ENCODE measurements at places on chromosomes 1 and 21. TPM values are rescaled to one million over a fixed set of nuclear protein-coding genes. Genes with fewer than 3 reads are reported as not detected.

The BGLAP gene
- 1.6 TPM for polyA plus RNA-seq

GRCh38 chr1:25959611-25960010, 38.3 kb downstream of the PAFAH2 start:
- DNase-seq: peak; percentile 87

DNA sequence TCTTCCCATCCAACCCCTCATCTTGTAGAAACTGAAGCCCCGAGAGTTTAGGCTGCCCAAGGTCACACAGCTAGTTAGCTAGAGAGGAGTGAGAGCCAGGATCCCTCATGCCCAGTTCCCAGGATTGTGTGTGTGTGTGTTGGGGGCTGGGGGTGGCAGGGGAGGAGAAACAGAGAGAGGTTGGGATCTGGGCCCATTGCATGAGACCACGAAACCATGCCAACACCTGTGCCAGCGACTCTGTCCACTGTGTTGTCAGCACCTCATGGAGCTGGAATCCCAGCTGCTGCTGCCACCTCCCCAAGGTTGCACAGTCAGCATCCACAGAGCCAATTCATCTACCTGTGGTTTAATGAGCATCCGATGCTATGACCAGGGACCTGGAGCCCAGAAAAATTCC, 115.4 kb upstream of the ZC3H12A start:
- no peak for DNase-seq

DNA sequence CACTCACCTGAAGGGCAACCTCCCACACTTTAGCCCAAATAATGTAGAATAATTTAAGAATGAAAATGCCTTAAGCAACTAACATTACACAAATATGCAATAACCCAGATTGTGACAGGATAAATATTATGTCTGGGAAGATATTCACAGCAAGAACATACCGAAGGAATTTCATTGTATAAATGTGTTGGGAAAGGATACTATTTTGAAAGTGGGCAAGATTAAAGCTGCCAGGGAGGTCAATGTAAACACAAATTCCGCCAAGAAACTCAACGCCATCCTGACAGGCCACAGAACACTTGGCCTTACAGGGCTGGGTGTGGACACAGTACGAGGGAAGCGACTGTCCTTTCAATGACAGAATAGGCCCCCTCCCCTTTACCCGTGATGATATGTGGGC, 173.3 kb downstream of the RUNX1 start:
- no peak for DNase-seq
